ENCODE measurements at places on chromosomes 6 and 20.

GRCh38 chr20:15241681-15242080, 904.3 kb upstream of the FLRT3 start:
- no peak overlapping the region for H3K4me3 ChIP-seq
- no peak overlapping the region for H3K27ac ChIP-seq
- no peaks in the 10 kb centered on the region for H3K36me3 ChIP-seq
- DNase-seq, result no peak
- no peaks in the 10 kb centered on the region for H3K4me1 ChIP-seq
- no peaks in the 10 kb centered on the region for H3K27me3 ChIP-seq

- no peak for DNase-seq
- H3K4me1 ChIP-seq, result peaks cover 5% of the 10 kb centered on the region
- no peaks in the 10 kb centered on the region for H3K36me3 ChIP-seq
These were observed 220.4 kb downstream of the LY86 start for GRCh38 chr6:6808915-6809314.

GRCh38 chr6:157169226-157169625, 154.1 kb downstream of the TMEM242 start:
- peaks cover 59% of the 10 kb centered on the region for H3K36me3 ChIP-seq
- DNase-seq, result no peak
- no peak overlapping the region for H3K27ac ChIP-seq
- no peaks in the 10 kb centered on the region for H3K27me3 ChIP-seq
- H3K4me3 ChIP-seq, result no peak overlapping the region

DNA sequence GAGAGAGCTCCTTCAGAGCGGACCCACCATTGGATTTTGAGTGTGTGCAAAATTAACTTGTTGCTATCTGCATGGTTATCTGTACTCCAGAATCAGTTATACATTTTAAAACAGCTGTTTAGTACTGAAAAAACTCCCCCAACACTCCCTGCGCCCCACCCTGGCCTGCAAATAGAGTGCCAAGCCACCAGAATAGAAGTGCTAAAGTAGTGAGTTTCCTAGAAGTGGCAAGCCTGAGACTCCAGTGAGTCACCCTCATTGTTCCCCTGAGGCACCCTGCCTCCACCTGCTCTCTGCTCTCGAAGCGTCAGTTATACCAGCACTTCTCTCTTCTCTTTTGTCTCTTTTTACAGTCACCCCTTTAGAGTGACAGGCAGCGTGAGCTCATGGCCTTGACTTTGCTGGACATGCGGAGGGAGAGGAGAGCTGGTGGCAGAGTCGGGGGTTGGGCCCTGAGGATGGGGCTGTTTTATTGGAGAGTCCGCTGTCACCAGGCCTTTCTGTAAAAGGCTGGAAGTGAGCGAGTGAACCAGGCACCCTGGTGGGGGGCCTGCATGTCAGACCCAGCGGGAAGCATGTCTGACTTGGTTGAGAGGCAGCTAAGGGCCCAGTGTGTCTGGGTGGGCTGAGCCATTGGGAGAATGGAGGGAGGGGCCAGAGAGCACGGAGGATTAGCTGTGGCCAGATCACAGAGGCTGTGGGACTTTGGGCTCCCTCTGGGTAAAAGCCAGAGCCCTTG, 10.4 kb downstream of the IGF2R start:
- DNase-seq, result no peak
- H3K36me3 ChIP-seq, result no peaks in the 10 kb centered on the region
- H3K27me3 ChIP-seq, result no peaks in the 10 kb centered on the region
- H3K27ac ChIP-seq, result peak overlapping the region; percentile 75

- no peak overlapping the region for H3K27ac ChIP-seq
- no peak for DNase-seq
- H3K27me3 ChIP-seq, result no peaks in the 10 kb centered on the region
- H3K4me3 ChIP-seq, result no peak overlapping the region
- no peaks in the 10 kb centered on the region for H3K4me1 ChIP-seq
These were observed 78.7 kb upstream of the TMEM30A start for GRCh38 chr6:75363304-75363703.

DNA sequence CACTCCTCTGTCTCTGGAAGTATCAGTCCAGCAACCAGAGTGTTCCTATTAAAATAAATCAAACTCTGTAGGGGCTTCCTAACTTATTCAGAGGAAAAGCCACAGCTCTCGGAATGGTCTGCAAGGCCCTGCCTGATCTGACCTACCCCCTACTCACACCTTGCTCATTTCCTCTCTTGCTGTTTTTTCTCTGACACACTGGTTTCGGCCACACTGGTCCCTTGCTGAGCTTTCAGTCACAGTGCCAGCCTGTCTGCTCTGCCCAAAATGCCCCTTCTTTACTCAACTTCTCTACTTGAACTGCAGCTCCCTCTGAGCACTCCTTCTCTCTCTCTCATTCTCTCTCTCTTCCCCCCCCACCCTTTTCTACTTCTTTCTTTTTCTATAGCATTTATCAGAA, 430.2 kb downstream of the UTRN start:
- no peak overlapping the region for H3K4me3 ChIP-seq
- H3K27ac ChIP-seq, result no peak overlapping the region
- H3K36me3 ChIP-seq, result no peaks in the 10 kb centered on the region
- H3K27me3 ChIP-seq, result no peaks in the 10 kb centered on the region
- no peak for DNase-seq

DNA sequence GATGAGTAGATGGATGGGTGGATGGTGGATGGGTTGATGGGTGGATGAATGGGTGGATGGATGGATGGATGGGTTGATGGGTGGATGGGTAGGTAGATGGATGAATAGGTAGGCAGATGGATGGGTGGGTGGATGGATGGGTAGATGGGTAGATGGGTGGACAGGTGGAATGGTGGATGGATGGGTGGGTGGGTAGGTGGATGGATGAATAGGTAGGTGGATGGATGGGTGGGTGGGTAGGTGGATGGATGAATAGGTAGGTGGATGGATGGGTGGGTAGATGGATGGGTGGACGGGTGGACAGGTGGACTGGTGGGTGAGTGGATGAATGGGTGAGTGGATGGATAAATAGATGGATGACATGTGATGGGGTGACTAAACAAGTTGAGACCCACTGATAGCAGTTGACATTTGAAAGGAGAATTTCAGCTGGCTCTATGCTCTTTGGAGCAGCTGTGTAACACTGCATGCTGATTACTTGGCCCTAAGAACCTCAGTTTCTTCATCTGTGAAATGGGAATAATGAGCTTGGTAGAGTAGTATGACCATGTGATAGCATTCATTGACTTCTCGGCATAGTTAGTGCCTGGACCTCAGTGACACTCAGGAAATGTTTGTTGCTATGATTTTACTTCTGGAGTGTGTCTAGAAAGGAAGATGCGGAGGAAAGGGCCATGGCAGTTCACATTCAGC, 184.3 kb downstream of the NFATC2 start:
- no peak overlapping the region for H3K4me3 ChIP-seq
- H3K27me3 ChIP-seq, result no peaks in the 10 kb centered on the region
- H3K4me1 ChIP-seq, result peaks cover 16% of the 10 kb centered on the region
- H3K27ac ChIP-seq, result no peak overlapping the region
- DNase-seq, result no peak
- no peaks in the 10 kb centered on the region for H3K36me3 ChIP-seq

- no peak for DNase-seq
- H3K27ac ChIP-seq, result no peak overlapping the region
- H3K4me3 ChIP-seq, result no peak overlapping the region
- H3K27me3 ChIP-seq, result no peaks in the 10 kb centered on the region
- peaks cover 71% of the 10 kb centered on the region for H3K36me3 ChIP-seq
- no peaks in the 10 kb centered on the region for H3K4me1 ChIP-seq
These were observed 75.6 kb upstream of the GNRH2 start for GRCh38 chr20:2967841-2968240.

DNA sequence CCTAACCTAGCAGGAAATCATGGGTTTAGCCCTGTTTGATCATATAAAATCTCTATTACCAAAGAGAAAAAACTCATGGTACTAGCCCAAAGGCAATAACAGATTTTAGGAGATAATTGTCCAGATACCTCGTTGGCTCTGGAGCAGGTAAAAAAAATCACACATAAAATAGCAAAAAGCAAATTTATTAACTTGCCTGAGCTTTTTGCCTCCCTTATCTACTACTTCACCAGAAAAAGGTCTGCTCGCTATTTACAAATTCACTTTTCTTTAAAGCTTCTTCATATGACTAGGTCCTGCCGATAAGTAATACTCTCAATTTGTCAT, 82.4 kb downstream of the GJA10 start:
- no peak overlapping the region for H3K27ac ChIP-seq
- H3K36me3 ChIP-seq, result no peaks in the 10 kb centered on the region
- no peaks in the 10 kb centered on the region for H3K27me3 ChIP-seq
- H3K4me1 ChIP-seq, result no peaks in the 10 kb centered on the region

DNA sequence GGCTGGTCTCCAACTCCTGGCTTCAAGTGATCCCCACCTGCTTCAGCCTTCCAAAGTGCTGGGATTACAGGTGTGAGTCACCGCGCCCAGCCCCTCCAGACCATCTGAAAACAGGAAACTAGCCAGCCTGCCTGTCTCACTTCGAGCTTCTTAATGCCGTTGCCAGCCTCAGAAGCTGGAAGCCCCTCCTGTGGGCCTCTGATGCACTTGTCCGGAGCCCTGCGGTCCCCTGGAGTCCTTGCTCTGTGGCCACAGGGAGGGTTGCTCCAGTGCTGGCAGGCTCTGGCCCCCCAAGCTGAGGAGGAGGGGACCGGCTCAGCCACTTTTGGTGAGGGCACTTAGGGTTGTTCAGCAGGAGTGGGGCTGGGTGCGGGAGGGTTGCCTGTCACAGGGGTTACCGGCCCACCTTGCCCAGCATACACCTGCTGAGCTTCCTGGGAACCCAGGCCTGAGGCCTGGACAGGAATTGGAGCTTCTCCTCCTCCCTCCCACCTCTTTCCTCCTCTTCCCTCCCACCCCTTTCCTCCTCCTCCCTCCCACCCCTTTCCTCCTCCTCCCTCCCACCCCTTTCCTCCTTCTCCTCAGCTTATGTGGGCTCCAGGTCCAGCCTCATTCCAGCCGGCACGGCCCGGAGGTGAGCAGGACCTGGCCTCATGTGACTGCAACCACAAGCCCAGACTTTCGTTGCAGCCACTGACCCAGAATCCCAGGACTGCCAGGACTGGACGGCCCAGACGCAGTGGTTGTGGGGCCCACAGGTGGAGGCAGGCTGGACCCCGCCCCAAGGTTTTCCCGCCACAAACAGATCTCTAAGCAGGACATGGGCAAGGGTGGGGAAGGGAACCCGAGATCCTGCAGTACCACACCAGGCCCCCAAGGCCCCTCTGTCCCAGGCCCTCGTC, 9.4 kb upstream of the BIRC7 start:
- peaks cover 3% of the 10 kb centered on the region for H3K4me1 ChIP-seq
- H3K27ac ChIP-seq, result no peak overlapping the region
- H3K27me3 ChIP-seq, result no peaks in the 10 kb centered on the region

- no peaks in the 10 kb centered on the region for H3K4me1 ChIP-seq
- no peak overlapping the region for H3K27ac ChIP-seq
- DNase-seq, result no peak
- H3K4me3 ChIP-seq, result no peak overlapping the region
These were observed 17.7 kb downstream of the LOC128125822 start for GRCh38 chr6:63589952-63590411.

DNA sequence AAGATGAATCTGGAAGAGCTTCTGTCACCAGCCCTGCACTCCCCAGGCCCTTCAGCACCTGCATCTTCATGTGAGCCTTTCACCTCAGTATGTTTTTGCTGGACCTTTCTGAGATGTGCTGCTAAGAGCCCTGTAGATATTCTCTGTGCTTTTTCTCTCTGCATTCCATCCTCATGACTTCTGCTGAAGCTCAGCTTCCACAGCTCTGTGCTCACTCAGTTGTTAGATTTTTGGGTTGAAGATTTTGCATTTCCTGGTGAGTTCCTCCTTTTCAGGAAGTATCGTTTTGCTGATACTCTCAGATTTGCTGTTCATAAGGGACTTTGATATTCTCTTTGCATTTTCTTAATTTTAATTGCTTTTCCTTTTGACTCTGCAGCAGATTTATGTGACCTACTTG, 18.3 kb downstream of the KIAA1586 start:
- no peak overlapping the region for H3K4me3 ChIP-seq
- no peak overlapping the region for H3K27ac ChIP-seq
- no peaks in the 10 kb centered on the region for H3K36me3 ChIP-seq
- no peak for DNase-seq
- no peaks in the 10 kb centered on the region for H3K27me3 ChIP-seq
- no peaks in the 10 kb centered on the region for H3K4me1 ChIP-seq

DNA sequence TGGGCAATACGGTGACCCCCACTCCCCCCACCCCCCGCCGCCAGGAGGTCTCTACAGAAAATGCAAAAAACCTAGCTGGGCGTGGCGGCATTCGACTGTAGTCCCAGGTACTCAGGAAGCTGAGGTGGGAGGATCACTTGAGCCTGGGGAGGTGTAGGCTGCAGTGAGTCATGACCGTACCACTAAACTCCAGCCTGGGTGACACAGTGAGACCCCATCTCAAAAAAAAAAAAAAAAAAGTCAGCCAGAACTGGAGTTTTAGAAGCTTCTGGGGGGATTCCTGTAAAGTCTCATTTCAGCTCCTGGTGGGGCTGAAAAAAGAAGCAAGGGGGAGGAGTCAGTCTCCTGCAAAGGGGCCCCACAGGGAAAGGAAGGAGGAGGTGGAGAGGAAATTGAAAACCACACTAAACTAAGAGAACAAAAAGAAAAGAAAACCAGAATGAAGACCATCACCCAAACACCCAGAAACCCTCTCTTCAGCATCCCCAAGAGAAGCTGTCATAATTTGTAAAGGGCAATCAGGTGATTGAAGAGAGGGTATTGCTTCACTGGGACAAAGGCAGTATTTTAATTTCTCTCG, 50.4 kb downstream of the NOL4L start:
- H3K27me3 ChIP-seq, result no peaks in the 10 kb centered on the region
- no peak overlapping the region for H3K27ac ChIP-seq
- no peaks in the 10 kb centered on the region for H3K36me3 ChIP-seq
- DNase-seq, result no peak
- no peak overlapping the region for H3K4me3 ChIP-seq

DNA sequence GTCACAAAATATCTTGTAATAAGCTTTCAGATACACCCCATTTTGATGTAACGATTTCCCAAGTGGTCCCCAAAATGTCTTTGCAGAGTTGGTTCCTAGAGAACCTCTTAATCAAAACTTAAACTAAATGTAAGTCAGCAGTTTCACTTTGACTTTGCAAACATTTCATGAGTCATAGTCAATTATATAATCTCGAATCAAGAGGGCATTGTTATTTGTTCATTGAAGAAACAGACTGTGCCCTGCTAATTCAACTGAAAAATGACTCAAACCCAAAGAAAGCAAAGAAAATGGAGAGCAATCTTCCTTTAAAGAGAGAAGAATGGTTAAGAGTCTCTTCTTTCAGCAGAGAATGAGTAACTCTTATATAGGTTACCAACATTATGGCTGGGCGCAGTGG, 58.3 kb downstream of the IPCEF1 start:
- H3K27me3 ChIP-seq, result no peaks in the 10 kb centered on the region
- no peak for DNase-seq
- H3K4me1 ChIP-seq, result peaks cover 29% of the 10 kb centered on the region
- no peaks in the 10 kb centered on the region for H3K36me3 ChIP-seq
- peak overlapping the region; percentile 72 for H3K27ac ChIP-seq
- no peak overlapping the region for H3K4me3 ChIP-seq
